RCC 7860 (cell line): ENCODE measurements at places on chromosomes 5 and 9.
A peak's percentile ranks its signal among the peaks of the same experiment; 100 is the strongest.

DNA sequence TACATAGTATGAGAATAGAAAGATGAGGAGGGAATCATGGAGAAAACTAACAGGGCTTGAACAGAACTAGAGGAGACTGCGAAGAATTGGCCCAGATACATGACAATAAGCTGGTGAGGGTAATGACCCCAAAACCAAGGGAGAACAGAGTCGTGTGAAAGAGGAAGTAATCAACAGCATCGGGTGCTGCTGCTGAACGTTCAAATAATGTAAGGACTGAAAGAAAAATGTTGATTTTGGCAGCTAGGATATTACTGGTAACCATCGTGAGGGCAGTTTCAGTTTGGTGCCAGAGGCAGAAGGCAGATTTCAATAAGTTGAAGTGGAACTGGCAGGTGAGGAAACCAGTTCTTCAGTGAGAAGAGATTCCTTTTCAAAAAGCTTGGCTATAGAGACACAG is 66.8 kb upstream of the SMC2 start:
- DNase-seq: no peak

GRCh38 chr5:1929108-1929991 is 46.6 kb upstream of the IRX4 start:
- no peak for DNase-seq

GRCh38 chr5:116135344-116135743 is 50.5 kb downstream of the COMMD10 start:
- no peak for DNase-seq

- DNase-seq: no peak
Measured at GRCh38 chr5:121758615-121759014, 93.1 kb upstream of the FTMT start.

DNA sequence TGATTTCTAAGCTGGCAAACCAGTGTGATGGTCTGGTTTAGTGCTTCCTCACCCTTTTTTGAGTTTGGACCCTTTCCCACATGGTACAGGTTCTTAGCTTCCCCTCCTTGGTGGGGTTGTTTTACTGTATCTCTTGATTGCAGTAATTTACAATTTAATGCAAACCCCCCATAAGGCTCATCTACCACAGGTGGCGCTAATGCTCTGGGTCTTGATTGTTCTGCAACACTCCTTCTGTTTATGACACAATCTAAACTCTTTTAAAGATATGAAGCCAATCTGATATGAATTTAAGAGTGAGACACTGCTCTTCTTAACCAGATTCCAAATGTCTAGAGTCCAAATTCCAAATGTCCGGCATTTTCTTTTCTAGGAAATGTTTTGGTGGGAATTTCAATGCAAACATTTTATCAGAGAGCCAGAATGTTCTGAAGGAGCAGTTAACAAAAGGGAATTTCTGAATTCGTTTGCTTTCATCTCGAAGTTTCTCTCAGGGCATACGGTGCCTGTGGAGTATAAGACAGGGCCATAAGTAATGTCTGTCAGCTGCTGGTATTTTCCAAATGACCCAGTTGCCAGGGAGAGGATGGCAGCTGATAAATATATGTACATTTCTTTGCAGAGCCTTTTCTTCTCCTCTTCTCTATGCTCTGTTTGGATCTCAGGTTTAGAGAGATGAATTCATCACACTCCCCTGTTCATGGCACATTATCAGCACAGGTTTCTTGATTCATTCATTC is 246.8 kb downstream of the ARHGAP26 start:
- DNase-seq: no peak

GRCh38 chr5:82560969-82561368 is 282.8 kb upstream of the RPS23 start:
- no peak for DNase-seq

GRCh38 chr5:30849931-30850710 is 343.4 kb upstream of the CDH6 start:
- DNase-seq: peak; percentile 100

DNA sequence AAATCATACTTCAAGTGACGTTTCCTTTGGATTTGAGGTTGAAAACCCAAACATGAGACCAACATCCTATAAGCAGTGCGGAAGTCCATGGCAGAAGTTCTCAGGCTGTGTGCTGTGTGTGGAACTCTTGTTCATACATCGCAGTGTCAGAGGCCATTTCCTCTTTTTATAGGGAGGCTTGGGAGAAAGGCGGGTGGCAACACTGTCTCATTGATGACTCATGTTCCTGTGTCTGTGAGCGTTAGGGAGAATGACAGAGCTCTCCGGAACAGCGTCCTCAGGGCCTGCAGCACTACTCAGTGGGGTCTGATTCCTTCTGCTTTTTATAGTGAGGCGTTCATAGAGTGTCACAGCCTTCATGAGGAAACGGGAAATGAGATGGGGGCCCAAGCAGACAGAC is 98.8 kb upstream of the BASP1 start:
- DNase-seq: peak; percentile 96

- DNase-seq: no peak
Measured at GRCh38 chr5:69374911-69375446, 5.4 kb downstream of the RAD17 start.

DNA sequence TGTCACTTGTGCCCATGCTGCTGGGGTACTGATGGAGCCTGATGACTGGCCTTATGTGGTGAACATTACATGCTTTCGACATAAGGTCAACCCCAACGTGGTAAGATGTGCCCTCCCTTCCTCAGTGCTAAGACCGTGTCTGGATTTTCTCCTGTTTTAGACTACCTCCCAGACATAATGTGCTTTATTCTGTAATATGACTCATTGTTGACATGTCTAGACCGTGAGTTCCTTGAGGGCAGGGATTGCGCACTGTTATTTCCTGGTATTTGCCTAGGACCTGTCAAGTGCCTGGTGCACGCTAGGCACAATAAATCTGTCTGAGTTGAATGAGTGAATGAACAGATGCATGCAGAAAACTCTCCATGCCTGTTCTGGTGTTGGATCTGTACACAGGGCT is 346.0 kb downstream of the KDM4C start:
- peak; percentile 7 for DNase-seq

DNA sequence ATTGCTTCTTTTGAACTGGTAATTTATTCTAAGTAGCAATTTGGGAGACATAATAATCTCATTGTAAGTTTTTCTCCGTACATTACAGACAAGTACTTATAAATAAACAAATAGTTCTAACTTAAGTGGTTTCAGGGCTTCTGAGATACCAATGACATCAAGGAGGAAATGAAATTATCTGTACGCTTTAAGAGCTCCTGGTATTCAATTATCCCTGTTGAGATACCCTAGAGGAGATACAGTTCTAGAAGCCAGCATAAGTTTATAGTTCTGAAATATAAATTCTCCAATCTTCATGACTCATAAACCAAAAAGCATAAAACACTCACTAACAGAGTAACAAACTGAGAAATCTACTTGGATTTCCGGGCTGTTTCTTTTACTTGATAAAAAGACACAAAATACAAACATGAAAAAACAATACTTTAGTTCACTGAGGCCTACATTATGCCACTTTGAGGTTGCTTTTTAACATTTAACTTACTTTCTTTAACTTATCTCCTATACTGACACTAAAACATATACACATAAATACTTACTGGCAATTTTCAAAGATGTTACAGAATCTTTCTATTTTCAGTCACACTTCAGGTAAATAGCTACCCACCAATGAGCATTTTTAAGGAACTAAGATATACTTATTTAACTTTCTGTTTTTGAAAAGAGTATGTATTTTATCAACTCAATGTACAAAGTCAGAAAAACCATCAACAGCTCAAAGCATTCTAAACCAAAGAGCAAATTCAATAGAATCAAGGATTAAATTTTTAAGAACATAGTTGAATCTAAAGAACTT is 7.5 kb downstream of the DCTN4 start:
- DNase-seq: no peak

GRCh38 chr9:4375424-4376200 is 75.7 kb upstream of the GLIS3 start:
- peak; percentile 37 for DNase-seq

- no peak for DNase-seq
Measured at GRCh38 chr5:15606197-15606596, 106.2 kb downstream of the FBXL7 start.

DNA sequence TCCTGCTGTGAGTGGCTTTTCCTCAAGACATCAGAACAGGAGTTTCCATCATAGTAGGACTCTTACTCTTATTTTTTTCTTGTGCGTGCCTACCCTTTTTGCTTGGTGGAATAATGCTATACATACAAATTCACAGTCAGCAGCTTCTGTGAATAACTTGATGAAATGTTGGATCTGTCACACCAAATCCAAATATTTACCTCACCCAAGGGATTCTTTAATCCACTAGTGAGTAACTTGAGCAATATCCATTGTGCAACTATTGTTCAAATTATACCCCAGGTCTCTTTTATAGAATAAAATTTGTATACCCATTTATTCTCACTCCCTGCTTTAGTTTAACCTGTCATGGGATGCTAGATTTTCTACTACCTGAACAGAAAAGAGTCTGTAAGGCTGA is 1078.3 kb upstream of the EDIL3 start:
- DNase-seq: no peak

- no peak for DNase-seq
Measured at GRCh38 chr9:99138424-99139284, 33.7 kb downstream of the TGFBR1 start.

DNA sequence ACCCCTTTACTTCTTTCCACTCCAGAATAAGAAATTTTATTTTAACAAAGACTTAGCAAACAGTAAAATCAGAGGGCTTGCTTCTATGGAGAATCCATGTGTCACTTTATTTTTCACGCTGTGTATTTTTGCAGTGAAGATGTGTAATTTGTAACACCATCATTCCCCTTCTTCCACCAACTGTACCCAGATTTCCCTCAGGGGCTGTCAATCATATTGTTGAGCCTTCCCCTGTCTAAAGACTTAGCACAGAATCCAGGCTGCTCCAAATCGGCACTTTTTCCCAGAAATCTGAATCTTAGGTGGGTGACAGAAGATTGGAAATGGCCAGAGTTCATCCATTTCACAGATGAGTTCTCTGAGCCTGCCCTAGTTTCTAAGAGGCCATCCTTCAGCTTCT is 115.9 kb downstream of the GNAQ start:
- DNase-seq: no peak

DNA sequence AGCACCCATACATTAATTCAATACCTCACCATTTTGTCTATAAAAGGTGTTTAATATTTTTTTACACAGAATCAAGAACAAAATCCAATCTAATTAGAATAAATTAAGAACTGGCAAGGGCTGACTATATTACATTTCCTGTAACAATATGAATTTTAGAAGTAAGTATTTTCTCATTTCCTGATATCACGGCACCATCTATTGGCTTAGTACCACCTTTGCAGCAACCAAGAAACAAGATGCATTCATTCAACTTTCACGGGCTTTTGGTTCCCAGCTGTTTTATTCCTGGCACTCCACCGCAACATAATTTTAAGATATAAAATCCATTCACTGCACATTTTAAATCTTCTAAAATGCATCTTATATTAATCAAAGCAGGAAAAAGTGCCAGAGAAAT is 20.6 kb downstream of the PSMB7 start:
- DNase-seq: no peak

DNA sequence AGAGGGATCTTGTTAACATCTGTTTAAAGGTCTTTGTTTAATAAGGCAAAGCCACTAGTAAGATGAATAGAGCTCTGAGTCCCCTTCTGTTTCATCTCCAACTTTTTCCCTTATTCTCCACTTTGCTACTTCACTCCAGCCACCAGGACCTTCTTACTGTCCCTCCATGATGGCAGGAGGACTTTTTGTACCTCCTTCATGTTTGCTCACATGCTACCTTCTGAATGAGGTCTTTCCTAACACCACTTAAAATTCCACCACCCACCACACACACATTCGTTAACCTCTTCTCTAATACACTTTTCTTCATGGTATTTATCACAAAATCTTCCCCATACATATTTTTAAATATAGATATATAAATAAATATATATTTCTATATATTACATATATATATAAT is 501.9 kb downstream of the PDE4D start:
- DNase-seq: no peak

- DNase-seq: no peak
Measured at GRCh38 chr9:85290019-85290418, 451.7 kb downstream of the AGTPBP1 start.

GRCh38 chr5:158013939-158014338 is 155.0 kb upstream of the CLINT1 start:
- DNase-seq: no peak

GRCh38 chr9:23801523-23801922 is 24.5 kb downstream of the ELAVL2 start:
- no peak for DNase-seq

DNA sequence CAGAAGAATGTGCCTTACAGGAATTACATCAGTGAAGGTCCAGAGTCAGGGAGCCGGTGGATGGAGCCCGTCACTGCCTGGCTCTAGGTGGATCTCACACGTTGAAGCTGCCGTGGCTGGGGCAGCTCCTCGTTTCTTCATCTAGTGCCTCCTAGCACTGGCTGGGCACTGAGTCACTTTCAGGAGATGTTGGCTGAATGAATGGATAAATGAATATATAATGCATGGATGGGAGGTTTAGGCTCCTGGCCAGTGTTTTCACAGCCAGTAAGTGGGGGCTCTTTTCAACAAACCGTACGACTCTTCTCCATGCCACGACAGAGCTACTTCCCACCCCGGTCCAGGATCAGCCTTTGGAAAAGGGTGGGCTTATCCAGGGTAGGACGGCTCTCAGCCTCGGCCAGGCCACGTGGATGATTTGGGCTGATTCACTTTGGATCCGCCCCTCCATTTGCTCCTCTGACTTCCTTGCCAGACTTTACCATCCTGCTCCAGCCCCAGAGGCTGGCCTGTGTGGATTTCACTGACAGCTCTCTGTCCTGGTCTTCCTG is 1.3 kb upstream of the SH3PXD2B start:
- peak; percentile 27 for DNase-seq

DNA sequence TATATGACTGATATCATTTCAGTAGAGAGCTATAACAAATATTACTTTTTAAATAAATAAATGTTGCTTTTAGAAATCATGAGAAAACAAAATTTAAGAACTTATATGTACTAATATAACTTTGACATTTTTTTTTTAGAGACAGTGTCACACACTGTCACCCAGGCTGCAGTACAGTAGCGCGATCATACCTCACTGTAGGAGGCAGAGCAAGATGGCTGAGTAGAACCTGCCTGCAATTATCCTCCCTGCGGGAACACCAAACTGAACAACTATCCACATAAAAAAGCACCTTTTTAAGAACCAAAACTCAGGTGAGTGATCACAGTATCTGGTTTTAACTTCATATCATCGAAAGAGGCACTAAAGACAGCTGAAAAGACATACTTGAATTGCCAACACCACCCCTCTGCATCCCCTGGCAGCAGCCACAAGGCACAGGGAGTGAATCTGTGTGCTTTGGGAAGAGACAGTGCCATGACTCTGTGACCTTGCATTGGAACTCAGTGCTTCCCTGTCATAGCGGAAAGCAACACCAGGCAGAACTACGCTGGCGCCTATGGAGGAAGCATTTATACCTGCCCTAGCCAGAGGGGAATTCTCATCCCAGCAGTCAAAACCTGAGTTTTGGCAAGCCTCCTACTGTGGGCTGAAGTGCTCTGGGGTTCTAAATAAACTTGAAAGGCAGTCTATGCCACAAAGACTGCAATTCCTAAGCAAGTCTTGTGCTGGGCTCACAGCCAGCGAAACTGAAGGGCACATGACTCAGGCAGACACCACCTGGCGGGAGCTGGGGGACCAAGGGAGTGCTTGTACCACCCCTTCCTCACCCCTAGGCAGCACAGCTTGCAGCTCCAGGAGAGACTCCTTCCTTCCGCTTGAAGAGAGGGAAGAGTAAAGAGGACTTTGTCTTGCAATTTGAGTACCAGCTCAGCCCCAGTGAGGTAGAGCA is 142.7 kb downstream of the FBXL17 start:
- no peak for DNase-seq

- DNase-seq: peak; percentile 97
Measured at GRCh38 chr5:149485655-149486615, 65.3 kb downstream of the CSNK1A1 start.

GRCh38 chr9:94528886-94529285 is 26.0 kb upstream of the PCAT7 start:
- no peak for DNase-seq
